ENCODE measurements at places on chromosomes 5 and 9.

- DNase-seq = no peak
These were observed 51.2 kb downstream of the PARP8 start for GRCh38 chr5:50717651-50718050.

DNA sequence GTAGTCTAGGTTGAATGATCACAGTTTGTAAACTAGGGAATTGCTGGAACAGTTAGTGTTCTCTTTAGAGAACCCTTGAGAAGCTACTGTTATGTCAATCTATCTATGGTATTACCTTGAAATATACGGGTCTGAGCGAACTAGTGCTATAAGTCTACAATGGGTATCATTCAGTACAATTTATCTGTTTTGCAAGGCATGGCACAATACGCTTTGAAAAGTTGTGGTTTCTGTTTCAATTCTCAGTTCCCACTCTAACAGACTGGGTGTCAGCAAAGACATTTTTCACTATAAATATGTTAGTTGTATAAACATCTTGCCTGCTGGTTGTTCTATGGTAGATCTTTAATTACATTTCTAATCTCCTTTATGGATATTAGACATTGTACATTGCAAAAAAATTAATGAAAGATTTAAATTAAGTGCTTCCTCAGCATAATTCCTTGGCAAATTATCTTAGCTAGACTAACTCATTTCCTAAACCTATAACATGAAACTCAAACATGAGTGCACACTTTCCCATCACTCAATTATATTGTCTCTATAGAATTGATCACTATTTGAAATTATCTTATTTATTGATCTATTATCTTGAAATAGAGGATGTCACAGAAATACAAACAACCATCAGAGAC is 24.9 kb upstream of the SLCO6A1 start:
- no peak for DNase-seq

GRCh38 chr5:38806775-38807258 is 39.0 kb upstream of the OSMR start:
- DNase-seq = no peak

DNA sequence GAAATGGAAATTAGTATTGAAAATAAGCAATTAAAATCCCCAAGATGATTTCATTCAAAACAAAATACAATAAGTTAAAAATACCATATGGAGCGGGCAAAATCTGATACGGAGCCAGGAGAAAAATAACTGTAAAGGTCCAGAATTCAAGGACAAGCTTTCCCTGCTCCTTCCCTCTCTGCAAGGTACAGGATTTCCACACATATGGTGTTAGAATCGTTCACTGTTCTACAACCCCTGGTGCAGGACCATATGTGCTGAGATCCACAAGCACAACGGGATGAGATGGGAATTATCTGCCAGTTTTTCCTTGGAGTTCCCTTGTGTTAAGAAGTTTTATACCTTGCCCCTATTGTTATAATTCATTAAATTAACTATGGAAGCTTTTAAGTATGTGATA is 94.7 kb upstream of the DMAC1 start:
- DNase-seq = no peak

GRCh38 chr9:136763649-136764035 is 676 bp downstream of the LCN15 start:
- no peak for DNase-seq

- no peak for DNase-seq
These were observed 214.2 kb downstream of the FANCC start for GRCh38 chr9:95103281-95103771.

Data from activated T-helper 9 cell treated with anti-CD3 and anti-CD28 coated beads, Interleukin-2, amount 50 U/mL, for 16 hours (primary cell).